ENCODE measurements at places on chromosomes 1 and 21. TPM values are rescaled to one million over a fixed set of nuclear protein-coding genes. Genes with fewer than 3 reads are reported as not detected.

GRCh38 chr1:16015960-16016901, 1.6 kb downstream of the HSPB7 start:
- DNase-seq: no peak

- DNase-seq: peak; percentile 46
These were observed 24.2 kb downstream of the KCNN3 start for GRCh38 chr1:154845879-154846278.

GRCh38 chr1:154431586-154432373, 26.6 kb downstream of the IL6R start:
- DNase-seq: no peak

DNA sequence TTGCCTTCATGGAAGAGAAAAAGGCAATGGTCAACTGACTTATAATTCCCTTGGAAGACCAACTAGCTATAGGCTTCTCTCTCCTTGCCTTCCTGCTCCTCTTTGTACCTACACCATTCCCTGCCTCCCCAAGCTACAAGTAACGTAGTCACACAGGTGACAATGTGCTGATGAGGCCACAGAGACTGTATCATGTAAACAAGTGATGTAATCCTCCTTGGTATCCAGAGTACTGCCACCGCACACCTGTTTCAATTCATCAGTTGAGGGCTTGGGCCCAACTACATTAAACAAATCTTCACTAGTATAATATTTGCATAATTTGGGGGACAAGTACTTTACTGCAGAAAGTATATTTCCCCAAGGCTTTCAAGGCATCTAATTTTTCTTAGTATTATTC, 76.4 kb upstream of the SCYL3 start:
- no peak for DNase-seq

The TAL1 gene
- 5.3 TPM for total RNA-seq

The ETNK2 gene
- 12.3 TPM for total RNA-seq

The LRRC38 gene
- total RNA-seq: not detected

Measured in posterior vena cava (tissue), 2 donors.